Activated naive CD4-positive, alpha-beta T cell treated with anti-CD3 and anti-CD28 coated beads for 36 hours (primary cell): ENCODE measurements at places on chromosomes 11 and 22.

DNA sequence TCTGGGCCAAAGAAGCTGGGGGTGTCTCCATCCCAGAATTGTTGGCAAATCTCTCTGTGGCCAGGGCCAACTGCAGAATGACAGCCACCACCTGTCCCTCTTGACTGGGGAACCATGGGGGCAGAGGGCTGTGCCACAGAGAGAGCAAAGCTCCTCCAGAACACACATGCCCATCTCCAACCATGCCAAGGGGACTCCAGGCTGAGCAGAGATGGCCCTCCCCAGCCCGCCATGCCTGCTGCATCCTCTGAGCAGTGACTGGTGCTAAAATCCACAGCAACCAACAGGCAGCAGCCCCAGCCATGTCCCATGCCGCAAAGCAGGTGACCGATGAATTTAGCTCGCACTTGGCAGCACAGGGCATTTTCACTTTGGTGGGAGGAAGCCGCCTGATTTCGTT is 45.0 kb downstream of the LARGE1 start:
- no peaks in the 10 kb centered on the region for H3K36me3 ChIP-seq
- H3K27ac ChIP-seq, result no peak overlapping the region
- no peak for DNase-seq
- no peaks in the 10 kb centered on the region for H3K27me3 ChIP-seq

DNA sequence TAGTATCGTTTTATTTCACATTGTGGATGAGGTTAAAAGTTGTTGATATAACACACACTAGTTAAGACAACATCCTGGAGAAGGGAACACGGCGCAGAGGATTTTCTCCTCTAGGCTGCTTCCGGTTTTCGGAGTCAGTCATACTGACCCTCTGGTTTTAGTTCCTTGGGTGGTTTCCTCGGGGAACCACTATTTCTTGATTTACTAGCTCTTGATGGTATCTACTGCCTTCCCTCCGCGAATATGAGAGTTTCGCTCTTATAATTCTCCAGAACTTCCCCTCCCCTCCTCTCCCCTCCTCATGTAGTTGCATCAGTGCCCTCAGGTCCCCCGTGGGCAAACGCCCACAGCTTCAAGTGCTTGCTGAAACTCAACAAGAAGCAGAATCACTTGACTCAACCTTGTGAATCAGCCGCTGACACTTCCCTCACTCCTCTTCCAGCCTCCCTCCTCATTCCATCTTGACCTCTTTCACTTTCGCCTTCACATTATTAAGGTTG is 15.9 kb upstream of the APOBEC3A start:
- H3K36me3 ChIP-seq, result no peaks in the 10 kb centered on the region
- DNase-seq, result peak; percentile 83
- H3K27me3 ChIP-seq, result peaks cover 25% of the 10 kb centered on the region
- H3K4me1 ChIP-seq, result peaks cover 36% of the 10 kb centered on the region

- no peak overlapping the region for H3K4me3 ChIP-seq
- H3K27ac ChIP-seq, result no peak overlapping the region
- no peak for DNase-seq
- no peaks in the 10 kb centered on the region for H3K36me3 ChIP-seq
- H3K27me3 ChIP-seq, result peaks cover 42% of the 10 kb centered on the region
Observed at GRCh38 chr22:28931844-28932567, 48.6 kb downstream of the ZNRF3 start.

- no peaks in the 10 kb centered on the region for H3K4me1 ChIP-seq
- H3K36me3 ChIP-seq, result no peaks in the 10 kb centered on the region
- DNase-seq, result no peak
- H3K4me3 ChIP-seq, result no peak overlapping the region
- H3K27ac ChIP-seq, result no peak overlapping the region
Observed at GRCh38 chr22:35746248-35746647, 28.6 kb downstream of the APOL5 start.
